NCI-H146 (cell line): ENCODE measurements at places on chromosomes 4 and X.

GRCh38 chr4:52976523-52977230, 114.6 kb downstream of the RASL11B start:
- DNase-seq = no peak

GRCh38 chrX:74526764-74527163, 87.7 kb downstream of the RLIM start:
- DNase-seq = no peak

- DNase-seq = no peak
Observed at GRCh38 chrX:17531500-17531899, 156.5 kb downstream of the NHS start.

DNA sequence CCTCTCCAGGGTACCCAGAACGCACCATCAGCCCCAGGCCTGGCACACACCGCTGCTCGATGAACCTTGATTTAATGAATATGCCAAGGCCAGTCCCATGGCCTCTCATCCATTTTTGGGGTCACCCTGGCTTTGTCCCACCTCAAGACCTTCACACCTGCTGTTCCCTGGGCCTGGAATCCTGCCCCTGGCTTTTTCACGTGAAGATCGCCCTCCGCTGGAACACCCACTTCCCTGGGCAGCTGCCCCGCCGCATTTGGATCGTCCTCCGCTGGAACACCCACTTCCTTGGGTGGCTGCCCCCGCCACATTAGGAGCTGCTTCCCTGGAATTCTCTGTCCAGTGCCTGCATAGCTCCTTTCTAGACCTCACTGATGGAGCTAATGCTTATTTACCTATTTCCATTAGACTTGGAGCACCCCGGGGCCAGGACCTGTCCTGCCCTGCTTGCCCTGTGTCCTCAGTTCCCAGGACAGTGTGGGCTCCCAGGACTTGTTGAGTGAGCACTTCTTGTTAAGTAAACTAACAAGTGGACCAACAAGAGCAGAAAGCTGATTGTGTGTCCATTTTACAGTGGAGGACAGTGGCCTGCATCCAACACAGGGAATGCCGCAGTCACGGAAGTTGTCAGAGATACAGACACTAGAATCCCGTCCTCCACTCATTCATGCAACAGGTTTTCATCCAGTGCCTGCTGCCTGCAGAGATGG, 12.5 kb downstream of the BLOC1S4 start:
- no peak for DNase-seq

GRCh38 chr4:101155945-101156344, 191.4 kb downstream of the PPP3CA start:
- DNase-seq = no peak

DNA sequence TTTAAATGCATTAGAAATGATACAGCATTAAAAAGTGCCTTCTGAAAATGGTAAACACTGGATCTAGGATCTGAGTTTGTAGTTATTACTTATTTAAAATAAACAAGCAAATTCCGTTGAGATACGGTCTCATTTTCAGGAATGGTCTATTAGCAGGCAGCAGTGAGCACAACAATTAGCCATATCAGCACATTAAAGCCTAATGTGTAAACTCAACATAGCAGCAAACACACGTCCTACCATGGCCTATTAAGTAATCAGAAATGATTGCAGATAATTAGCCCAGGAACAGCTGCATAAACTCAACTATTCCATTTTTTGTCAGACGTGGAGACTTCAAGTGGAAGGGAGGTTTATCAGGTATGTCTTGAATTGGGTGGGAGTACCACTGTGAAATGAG, 61.8 kb downstream of the NEIL3 start:
- peak; percentile 69 for DNase-seq

GRCh38 chr4:54548098-54548620, 109.6 kb upstream of the KIT start:
- DNase-seq = no peak

GRCh38 chr4:43763029-43763610, 685.5 kb downstream of the KCTD8 start:
- no peak for DNase-seq

- peak; percentile 64 for DNase-seq
Observed at GRCh38 chrX:41538707-41539106, 91.6 kb downstream of the NYX start.

- no peak for DNase-seq
Observed at GRCh38 chr4:56731857-56732256, 50.8 kb upstream of the HOPX start.

DNA sequence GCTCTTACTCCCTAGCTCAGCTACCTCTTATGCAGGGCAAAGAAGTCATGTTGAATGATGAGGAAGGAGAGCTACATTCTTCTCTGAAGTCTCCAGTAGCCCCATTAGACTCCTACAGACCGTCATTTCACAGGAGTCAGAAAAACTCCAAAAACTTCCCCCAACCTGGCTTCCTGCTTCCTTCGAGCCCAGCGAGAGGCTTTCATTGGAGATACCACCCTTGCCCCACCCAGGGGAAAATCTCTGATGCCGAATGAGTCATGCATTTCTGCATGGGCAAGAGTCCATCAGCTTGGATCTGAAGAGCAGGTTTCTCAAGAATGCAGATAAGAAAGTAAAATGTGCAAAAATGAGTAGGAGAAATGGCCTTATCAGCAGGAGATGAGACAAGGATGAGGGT, 53.0 kb downstream of the ARSF start:
- no peak for DNase-seq

- DNase-seq = no peak
Observed at GRCh38 chr4:140744421-140744820, 11.8 kb downstream of the TBC1D9 start.

- DNase-seq = peak; percentile 76
Observed at GRCh38 chrX:7925867-7926472, 1.2 kb downstream of the PNPLA4 start.

GRCh38 chr4:88240297-88240714, 44.1 kb downstream of the PPM1K start:
- DNase-seq = no peak

DNA sequence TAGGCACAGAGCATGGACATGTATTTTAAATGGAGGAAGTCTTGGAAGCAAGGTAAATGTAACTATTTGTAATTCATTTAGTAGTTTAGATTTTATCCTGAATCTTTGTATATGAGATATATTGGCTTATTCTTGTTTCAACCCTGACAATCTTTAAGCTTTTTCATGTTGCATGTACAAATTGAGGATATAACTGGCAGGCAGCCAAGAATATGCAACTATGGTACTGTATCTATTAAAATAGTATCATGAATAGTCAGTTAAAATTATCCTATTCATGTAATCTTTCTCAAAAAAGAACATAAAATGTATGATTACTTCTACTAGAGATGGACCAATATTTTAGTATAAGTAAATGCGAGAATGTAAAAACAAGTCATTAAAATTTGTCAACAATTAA, 1141.5 kb downstream of the PCDH18 start:
- DNase-seq = no peak

- no peak for DNase-seq
Observed at GRCh38 chrX:41824551-41824950, 98.8 kb downstream of the CASK start.

GRCh38 chr4:147011411-147011810, 65.7 kb upstream of the TTC29 start:
- no peak for DNase-seq

- peak; percentile 70 for DNase-seq
Observed at GRCh38 chr4:53614591-53614990, 23.3 kb upstream of the LNX1 start.

DNA sequence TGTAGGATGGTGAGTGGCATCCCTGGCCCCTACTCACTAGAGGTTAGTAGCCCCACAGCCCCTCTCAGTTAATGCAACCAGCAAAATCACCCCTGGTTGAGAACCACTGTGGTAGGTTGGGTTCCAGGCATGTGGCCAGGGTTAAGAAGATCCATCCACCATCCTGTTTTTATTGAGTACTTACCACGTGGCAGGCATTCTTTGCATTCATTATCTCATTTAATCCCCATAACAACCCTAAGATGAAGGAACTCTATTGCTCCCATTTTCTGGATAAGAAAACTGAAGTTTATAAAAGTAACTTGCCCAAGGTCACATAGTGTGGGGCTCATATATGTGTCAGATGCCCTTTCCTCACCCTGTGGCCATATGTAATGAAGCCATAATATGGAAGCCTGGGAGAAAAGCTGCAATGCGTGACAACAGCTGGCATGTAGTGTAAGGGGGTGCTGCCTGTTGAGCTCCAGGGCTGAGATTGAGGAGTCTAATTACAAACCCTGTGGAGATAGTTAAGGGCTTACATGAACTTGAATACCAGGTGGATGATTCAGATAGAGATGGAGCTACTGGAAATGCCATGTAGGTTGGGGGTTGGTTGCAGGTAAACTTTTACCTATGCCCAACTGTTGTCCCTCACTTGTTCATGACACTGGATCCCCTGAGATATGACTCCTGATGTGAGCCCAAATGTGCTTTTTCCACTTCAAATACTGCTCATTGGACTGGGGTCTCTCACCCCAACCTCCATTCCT, 100.2 kb upstream of the PGRMC2 start:
- no peak for DNase-seq

DNA sequence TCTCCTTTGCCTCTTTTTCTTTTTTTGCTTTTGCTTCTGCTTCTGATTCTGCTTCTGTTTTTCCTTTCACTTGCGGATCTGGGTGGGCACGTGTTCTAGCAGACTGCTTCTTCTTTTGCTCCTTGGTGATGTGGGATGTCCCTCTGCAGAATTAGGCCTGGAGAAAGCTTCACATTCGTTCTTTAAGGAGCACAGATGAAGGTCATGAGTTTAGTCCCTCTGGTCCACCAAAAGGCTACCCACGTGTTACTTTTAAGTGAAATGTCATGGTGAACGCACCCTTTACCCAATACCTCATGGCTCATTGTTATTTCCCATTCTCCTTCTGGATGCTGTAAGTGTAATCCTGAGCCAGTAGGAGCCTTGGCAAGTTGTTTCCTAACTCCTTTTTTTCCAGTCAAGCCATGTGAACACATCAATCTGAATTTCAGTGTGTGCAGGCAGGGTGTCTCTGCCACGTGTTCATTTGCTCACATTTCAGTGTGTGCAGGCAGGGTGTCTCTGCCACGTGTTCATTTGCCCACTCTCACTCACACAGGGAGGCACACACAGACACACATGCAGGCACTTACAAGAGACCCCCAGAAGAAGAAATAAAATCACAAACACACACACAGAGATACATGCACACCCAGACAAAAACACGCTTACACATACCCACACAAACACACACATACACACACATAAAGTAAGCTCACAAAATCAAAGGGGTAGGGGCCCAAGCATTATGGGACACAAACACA, 36.9 kb downstream of the NBDY start:
- DNase-seq = no peak

- DNase-seq = no peak
Observed at GRCh38 chr4:1219566-1219950, 29.4 kb downstream of the CTBP1 start.

- no peak for DNase-seq
Observed at GRCh38 chr4:174403177-174403543, 119.1 kb downstream of the HPGD start.

GRCh38 chrX:139044680-139045079, 333.2 kb upstream of the FGF13 start:
- DNase-seq = no peak

DNA sequence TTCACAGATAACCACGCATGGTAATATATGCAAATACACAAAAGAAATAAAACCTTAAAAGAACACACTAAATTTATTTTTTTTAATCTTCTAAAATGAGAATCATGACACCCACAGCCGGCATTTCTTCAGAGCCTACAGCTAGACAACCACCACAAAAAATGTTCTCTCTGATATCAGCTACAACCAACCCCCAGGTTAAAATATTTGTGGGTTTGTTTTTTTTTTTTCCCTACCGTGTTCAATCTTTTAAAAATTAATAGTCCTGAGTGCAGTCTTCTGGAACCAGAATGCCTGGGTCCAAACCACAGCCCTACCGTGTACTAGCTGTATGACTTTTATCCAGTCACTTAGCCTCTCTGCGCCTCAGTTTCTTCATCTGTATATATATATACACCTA, 36.0 kb downstream of the MAML3 start:
- DNase-seq = no peak

- no peak for DNase-seq
Observed at GRCh38 chr4:127783955-127784770, 2.0 kb downstream of the HSPA4L start.

GRCh38 chr4:149113804-149114430, 671.7 kb upstream of the NR3C2 start:
- no peak for DNase-seq
